Stimulated activated CD4-positive, alpha-beta T cell treated with anti-CD3 and anti-CD28 coated beads, Interleukin-2, amount 100 ng/mL, for 48 hours (primary cell): ENCODE measurements at places on chromosomes 11 and 22.

GRCh38 chr11:13008061-13008435, 1.1 kb upstream of the RASSF10 start:
- no peak for DNase-seq

DNA sequence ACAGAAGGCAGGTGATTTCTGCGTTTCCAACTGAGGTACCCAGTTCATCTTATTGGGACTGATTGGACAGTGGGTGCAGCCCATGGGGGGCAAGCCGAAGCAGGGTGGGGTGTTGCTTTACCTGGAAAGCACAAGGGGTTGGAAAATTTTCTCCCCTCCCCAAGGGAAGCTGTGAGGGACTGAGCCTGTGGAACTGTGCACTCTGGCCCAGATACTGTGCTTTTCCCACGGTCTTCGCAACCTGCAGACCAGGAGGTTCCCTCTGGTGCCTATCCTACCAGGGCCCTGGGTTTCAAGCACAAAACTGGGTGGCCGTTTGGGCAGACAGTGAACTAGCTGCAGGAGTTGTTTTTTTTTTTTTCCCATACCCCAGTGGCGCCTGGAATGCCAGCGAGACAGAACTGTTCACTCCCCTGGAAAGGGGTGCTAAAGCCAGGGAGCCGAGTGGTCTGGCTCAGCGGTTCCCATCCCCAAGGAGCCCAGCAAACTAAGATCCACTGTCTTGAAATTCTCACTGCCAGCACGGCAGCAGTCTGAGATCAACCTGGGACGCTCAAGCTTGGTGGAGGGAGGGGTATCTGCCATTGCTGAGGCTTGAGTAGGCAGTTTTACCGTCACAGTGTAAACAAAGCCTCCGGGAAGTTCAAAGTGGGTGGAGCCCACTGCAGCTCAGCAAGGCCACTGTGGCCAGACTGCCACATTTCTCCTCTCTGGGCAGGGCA, 97.2 kb downstream of the JRKL start:
- DNase-seq, result no peak

DNA sequence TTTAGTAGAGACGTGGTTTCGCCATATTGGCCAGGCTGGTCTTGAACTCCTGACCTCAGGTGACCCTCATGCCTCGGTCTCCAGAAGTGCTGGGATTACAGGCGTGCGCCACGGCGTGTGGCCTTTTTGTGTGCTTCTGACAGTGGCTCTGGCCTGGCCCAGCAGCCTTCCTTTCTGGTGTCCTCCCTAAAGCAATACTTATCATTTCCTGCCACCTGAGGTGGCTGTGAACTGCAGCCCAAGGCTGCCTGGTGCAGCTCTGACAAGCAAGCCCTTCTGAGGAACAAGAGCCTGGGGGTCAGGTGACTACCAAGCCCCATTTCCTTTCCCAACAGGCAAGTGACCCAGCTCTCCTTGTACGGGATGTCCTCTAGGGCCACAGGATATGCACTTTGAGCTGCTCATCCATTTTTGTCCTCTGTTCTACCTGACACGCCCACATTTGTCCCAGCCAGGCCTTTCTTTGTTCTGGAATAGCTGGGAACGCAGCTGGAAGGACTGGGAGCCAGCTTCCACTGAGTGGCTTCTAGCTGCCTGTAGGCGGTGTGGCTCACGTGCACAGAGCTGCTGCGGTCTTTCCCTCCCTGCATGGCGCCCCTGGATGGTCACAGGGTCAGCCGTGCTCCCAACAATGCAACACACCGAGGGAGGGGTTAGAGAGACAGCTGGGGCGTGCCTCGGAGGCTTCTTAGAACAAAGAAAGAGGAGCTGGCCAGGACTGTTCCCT, 12.3 kb upstream of the BID start:
- DNase-seq, result no peak

GRCh38 chr22:19199479-19199878, 20.9 kb upstream of the SLC25A1 start:
- no peak for DNase-seq

GRCh38 chr11:61037441-61038093, 64.7 kb upstream of the CD5 start:
- DNase-seq, result no peak

GRCh38 chr11:126637795-126638175, 282.3 kb downstream of the ST3GAL4 start:
- no peak for DNase-seq

- no peak for DNase-seq
Measured at GRCh38 chr22:39292561-39293074, 26.8 kb downstream of the RPL3 start.

DNA sequence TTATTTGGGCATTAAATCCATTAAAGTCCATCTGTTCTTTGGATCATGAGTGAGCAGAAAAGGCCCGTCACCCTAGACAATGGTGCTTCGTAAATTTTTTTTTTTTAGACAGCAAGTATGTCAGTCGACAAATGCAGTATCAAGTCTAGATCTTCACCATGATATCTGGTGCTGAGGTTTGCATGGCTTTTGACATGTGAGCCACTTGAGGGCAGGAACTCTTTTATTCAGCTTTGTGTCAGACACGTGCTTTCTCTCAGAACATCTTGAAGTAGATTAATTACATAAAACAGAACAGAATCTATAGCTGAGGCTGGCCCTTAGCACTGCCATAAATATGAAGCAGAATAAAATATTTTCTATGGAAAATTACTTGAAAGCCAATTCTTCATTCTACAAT, 62.9 kb upstream of the CARD18 start:
- DNase-seq, result no peak

DNA sequence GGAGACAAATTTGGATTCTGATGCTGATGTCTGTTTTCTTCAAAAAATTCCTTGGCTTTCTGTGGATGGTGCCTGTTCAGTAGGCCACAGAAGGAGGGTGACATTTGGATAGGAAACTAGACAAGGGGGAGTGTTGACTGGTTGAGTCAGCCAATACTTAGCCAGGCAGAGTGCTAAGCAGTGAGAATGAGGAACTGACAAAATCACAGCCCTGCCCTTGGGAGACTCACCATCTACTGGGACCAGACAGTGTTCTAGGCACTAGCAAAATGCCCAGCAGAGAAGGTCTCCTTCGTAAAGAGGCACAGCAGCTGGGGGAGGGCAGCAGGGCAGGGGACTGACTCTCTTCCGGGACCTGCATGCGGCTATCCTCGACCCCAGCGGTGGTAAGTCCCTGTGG, 190.2 kb downstream of the DSCAML1 start:
- no peak for DNase-seq

- no peak for DNase-seq
Measured at GRCh38 chr11:44833877-44834452, 107.2 kb downstream of the TSPAN18 start.

DNA sequence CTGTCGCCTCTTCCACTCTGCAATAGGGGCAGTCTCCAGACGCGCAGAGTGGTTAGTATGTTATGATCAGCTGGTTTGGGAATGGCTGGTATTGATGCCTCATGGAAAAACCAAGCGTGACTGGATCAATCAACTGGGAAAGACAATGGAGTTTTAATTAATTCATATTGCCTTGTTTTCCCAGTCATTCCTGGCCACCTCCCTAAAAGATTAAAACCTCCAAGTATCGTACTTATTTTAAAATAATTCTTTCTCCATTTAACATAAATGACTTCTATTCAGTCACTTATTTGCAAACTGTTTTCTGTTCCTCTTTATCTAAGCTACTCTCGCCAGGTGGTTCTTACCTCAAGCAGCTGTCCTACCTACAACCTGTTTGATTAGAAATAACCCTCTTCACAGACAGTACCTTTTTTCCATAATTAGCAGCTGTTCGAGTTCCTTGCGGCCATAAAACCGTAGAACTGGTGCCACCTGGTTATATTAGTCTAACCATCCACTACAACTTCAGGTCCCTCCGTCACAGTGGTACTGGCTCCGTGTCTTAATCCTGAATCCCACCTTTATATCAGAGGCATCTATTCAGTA, 898 bp downstream of the ZNF215 start:
- no peak for DNase-seq

DNA sequence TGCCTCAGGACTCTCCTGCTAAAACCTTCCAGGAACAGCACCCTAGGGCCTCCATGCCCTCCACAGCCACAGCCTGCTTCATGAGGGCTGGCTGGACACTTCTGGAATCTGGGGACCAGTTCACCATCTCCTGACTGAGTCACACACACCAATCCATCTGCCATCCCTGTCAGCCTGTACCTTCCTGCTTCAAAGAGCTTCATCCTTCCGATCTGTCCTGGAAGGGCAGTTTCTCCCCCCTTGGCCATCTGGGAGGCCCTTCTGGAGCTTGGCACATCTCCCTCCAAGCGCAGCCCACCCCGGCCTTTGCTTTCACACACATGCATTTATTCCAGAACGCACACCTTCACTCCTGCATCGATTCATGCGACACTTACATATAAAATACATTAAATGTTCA, 13.0 kb downstream of the APBB1 start:
- no peak for DNase-seq

DNA sequence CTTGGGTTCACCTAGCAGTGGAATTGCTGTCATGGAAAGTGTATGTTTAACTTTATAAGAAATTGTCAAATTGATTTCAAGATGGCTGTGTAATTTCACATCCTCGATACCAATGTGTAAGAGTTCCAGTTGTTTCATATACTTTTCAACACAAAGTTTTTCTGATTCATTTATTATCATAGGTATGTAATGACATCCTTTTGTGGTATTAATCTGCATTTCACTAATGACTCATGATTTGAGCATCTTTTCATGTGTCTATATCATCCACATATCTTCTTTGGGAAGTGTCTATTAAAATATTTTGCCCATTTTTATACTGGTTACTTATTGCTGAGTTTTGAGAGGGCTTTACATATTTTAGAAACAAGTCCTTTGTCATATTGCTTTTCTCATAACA, 17.0 kb upstream of the GLYATL1B start:
- no peak for DNase-seq

- DNase-seq, result no peak
Measured at GRCh38 chr11:10709299-10710086, 15.9 kb upstream of the IRAG1 start.

GRCh38 chr22:47748957-47749356, 986.5 kb downstream of the TBC1D22A start:
- DNase-seq, result no peak

- DNase-seq, result no peak
Measured at GRCh38 chr11:29171360-29171950, 845.4 kb downstream of the KCNA4 start.

GRCh38 chr11:128731041-128731663, 37.3 kb downstream of the FLI1 start:
- no peak for DNase-seq

GRCh38 chr11:44727373-44728287, 868 bp downstream of the TSPAN18 start:
- peak; percentile 77 for DNase-seq

GRCh38 chr11:15651033-15651432, 536.3 kb downstream of the INSC start:
- DNase-seq, result no peak

DNA sequence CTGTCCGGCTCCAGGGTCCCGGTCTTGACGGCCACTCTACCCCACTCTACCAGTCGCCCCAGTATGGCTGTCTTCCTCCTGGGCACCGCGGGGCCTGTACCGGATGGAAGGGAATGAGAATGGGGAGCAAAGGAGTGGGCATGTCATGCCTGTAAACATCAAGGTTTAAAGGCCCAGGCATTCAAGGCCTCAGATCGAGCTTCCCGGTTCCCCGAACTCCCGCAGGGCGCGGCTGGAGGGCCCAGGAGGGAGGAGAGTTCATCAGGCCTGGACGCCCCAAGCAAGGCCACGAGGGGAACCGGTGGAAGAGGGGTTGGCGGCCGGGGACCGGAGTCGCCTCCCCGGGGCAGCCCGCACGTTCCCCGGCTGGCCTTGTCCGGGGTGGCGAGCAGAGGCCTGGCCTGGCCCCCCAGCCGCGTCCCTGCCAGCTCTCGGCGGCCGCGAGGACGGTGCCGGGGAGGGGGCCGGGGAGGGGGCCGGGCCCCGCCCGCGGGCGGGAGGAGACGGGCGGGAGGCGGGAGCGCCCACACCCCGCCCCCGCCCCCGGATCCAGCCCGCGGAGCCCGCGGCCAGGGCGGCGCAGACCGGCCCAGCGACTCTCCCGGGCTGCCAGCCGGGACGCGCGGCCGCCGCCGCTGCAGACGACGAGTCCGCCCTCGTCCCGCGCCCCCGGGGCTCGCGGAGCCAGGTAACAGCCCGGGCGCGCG, at the start of gene CDC42EP1:
Gene CDC42EP1, plus strand, starts transcription at position 580 of the 707 bp plus-strand sequence. CDS start 5,870 bp downstream, outside the sequence.
- DNase-seq, result no peak

DNA sequence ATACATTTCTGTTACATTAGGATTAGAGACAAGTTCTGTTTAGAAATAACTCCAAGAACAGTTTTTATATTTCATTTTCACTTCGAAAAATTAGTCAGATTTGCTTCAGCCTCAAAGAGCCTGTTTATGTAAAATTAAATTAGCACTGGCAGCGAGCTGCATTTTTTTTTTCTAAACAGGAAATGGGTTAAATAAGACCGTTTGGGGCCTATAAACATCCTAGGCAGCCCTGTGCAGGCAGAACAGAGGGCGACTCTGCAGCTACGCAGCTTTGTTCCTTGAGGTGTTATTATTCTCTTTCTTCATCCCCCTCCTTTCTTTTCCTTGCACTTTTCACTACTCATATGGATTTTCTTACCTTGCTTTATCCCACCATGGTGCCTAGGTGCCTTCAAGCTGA, 48.7 kb downstream of the CWC15 start:
- DNase-seq, result no peak

DNA sequence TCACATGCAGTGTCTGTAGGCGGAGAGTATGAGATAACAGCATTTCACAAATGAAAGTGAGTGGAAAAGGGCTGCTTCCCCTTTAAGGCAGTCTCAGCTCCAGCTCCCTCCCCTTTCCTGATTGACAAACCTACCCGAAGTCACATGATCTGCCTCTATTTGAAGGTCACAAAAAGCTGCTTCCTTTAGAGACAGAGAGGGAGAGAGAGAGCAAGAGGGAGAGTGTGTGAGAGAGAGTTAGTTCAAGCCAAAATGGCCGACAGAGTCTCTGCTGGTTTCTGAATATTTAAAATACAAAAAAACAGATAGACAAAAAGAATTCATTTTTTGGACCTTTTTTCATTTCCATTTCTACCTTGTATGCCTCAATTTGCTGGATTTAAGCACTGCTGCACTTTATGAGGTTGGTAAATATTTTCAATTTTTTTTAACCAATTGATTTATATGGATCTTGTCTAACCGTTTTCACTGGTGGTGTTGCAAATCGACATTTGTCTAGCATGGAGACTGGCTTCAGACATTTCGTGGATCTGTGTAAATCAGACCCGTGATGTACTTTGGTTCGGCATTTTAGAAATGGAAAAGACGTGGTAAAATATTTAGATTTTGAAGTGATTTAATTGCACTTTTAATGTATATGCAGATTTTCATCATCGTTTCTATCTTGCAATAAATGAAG, at the start of gene TNRC6B:
Gene TNRC6B, plus strand, starts transcription at position 188 of the 679 bp plus-strand sequence. Its CDS starts 211 bp downstream, at position 399.
- peak; percentile 49 for DNase-seq

DNA sequence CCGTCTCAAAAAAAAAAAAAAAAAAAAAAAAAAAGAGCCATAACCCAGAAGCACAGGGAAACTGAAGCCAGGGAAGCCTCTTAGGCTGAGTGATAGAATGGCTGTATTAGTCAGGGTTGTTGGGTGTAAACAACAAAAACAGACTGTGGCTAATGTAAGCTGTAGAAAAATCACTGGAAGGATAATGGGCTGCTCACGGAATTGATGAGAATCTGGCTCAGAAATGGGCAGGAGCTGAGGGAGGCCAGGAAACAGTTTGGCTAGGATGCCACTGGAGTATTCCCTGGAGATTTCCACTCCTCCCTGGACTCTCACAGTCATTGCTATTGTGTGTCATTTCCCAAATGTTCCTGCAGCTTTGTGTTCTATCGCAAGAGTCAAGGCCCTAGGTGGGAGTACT, 22.4 kb downstream of the SLC22A6 start:
- no peak for DNase-seq

GRCh38 chr11:128707681-128708080, 13.8 kb downstream of the FLI1 start:
- no peak for DNase-seq
